Stimulated activated CD8-positive, alpha-beta memory T cell treated with anti-CD3 and anti-CD28 coated beads, Interleukin-2, amount 100 ng/mL, for 1 hour (primary cell): ENCODE measurements at places on chromosomes 5 and 9.

GRCh38 chr9:92064711-92065110, 50.5 kb downstream of the SPTLC1 start:
- no peak for DNase-seq

- no peak for DNase-seq
Measured at GRCh38 chr5:172901012-172901780, 58.0 kb upstream of the RPL26L1 start.

DNA sequence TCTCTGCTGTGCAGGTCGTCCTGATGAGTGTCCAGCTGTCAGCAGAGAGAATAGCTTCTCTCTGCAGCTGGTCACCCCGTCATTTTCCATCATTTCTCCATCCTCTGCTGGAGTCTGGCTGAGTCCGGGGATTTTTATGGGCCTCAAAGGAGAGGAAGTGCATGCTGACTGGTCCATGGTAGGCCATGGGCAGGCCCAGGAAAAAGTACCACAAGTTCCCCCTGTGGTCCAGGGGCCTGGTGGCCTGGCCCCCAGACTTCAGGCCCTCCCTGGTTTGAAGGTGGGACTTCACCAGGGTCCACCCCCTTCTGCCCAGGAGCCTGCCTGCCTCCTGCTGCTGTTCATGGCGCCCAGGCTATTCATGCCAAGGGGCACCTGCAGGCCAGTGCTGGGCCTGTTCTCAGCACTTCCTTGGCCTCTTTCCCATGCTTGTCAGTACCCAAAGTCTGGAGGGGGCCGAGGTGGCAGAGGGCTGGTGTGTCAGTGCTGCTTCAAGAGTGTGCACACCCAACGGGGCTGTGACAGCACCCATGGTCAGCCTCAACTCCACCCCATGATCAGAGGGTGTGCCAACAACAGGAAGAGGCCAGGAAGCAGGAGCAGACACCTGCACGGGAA, 7.3 kb upstream of the MTMR12 start:
- no peak for DNase-seq

DNA sequence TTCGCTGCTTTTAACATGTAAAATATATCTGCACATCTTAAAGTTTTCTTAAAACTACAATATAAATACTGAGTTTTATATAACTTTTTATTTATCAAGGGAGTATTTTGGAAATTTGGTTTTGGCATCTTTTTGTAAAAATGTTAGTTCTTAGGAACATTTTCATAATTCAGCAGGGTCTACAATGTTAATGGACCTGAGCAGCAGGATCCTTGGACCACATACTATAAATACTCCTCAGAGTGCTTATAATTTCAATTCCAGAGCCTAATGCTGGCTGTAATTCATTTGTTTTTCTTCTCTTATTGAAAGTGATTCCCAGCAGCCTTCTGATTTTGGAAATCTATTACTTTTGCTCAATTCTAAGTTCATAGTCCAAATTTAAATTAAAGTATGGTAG, 1216.2 kb downstream of the MAT2B start:
- no peak for DNase-seq

DNA sequence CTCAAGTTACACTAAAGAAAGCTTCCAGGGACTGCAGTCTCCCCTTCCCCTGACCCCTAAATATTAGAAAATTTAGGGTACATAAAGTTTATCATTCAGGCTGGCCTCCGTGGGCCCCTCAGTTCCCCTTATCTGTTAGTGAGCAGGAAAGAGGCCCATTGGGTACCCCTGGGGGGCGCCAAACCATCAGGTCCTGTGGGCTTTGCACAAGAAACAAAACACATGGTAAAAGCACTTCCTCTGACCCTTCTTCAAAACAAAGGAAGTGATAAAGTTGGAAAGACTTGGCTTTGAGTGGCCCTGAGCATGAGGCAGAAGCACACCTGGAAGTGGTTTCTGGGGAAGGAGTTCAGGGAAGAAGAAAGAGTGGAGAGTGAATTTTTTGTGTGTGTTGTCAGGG, 213.0 kb downstream of the SMARCA2 start:
- no peak for DNase-seq

GRCh38 chr5:33415811-33416354, 24.9 kb upstream of the TARS1 start:
- DNase-seq: no peak

GRCh38 chr9:2263665-2264064, 248.5 kb downstream of the SMARCA2 start:
- DNase-seq: no peak

GRCh38 chr9:120387257-120388002, 192.5 kb downstream of the CDK5RAP2 start:
- DNase-seq: no peak

- no peak for DNase-seq
Measured at GRCh38 chr5:40634593-40634992, 45.1 kb upstream of the PTGER4 start.

GRCh38 chr5:145750199-145750598, 84.9 kb downstream of the PRELID2 start:
- DNase-seq: no peak

GRCh38 chr9:3099646-3100045, 255.8 kb upstream of the PUM3 start:
- no peak for DNase-seq

GRCh38 chr9:20582150-20582549, 40.1 kb downstream of the MLLT3 start:
- no peak for DNase-seq

DNA sequence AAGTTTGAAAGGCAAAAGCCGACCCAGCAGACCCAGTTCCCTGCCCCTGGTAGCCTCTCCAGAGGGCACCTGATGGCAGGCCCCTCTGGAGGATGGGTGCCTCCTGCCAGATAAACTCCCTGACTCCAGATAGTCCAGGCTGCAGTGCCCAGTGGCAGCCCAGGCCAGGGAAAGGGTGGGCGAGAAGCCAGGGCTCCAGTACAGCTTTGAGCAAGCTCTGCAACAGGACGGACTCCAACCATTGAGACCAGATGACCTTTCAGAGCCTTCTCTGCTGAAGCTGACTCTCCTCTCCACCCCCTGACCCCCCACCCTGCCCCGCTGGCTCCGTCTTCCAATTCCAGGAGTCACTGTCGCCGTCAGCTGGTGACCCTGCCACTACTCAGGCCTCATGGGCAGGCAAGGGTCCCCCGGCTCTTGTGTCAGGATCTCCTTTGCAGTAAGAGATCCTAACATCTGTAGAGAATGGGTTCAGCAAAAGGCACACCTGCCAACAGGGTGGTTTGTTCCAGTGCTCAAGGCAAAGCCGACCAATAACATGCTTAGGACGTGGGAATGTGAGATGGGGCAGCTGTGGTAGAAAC, 15.5 kb upstream of the FCN1 start:
- no peak for DNase-seq

DNA sequence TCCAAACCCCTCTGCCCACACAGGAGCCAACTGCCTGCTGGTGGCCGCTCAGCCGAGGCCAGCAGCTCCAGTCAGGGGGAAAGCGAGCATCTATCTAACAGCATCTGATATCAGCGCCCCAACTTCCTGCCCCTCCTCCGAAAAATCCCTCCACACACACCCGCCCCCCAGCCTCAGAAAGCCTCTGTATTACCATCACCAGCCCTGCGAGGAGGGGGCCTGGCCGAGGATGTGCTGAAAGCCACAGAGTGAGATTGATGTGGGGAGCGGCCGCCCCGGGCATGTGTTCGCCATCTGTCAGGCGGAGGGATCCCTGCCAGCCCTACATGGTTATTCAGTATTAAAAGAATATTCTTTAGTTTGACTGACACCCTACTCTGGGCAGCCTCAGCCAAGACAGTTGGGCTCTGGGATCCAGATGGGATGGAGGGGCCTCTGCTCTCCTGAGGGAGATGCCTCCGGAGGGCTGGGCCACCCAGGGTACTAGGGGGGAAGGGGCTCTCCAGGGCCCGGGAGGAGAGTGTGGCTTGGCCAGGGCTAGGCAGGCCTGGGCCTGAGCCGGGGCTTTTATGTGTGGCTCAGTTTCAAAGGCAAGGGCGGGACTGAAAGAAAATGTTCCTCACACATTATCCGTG, 98.0 kb downstream of the HSD17B3 start:
- no peak for DNase-seq

DNA sequence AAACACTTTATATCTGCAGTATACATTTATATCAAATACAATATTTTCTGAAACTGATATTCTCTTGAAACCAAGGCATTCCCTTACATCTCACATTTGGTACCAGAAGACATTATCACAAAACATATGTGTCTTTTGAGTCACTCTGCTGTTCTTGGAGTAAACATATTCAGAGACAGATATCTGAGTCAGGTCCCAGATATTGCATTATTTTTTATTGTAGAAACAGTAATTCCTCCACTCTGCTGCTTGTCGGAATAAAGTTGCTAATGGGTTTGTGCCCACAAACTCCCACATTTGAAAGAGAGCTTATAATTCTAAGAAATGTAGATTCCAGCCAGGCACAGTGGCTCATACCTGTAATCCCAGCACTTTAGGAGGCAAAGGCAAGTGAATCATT, 261.1 kb upstream of the DAPK1 start:
- DNase-seq: no peak

DNA sequence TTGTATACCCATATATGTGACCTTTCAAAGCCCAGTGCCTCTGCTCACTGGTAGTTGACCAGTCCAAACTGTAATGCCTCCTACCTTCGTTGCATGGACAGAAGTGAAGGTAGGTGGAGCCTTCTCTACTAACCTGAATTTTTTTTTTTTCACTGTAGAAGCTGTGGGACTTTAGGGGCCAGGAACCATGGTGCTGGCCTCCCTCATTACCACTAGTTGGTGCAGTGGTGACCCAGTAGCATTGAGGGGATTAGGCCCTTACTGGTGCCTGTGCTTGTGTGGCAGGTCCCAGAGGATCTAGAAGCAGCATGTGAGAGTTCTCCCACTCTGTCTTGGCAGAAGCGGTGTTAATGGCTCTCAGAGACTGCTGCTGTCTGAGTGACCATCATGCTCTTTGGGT, 2.3 kb downstream of the RALGPS1 start:
- no peak for DNase-seq

DNA sequence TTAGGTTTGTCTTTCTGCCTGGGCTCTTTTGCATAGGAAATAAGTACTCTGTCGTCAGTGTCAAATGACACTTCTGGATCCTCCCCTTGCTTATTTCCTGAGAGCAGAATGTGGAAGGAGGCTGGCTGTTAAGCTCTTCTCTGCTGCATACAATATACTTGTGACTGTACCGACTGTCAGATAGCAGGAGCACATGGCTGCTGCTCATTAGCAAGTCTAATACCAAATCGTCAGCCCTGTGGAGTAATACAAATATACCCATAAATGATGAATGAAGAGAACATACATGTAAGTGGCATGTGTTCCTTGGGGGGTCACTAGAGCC, at the start of gene GPR151:
GPR151 (minus strand) TSS at position 40 of the 325 bp plus-strand sequence. CDS start 77 bp downstream, outside the sequence.
- DNase-seq: no peak

- DNase-seq: no peak
Measured at GRCh38 chr5:3300726-3301125, 294.9 kb upstream of the IRX1 start.

- no peak for DNase-seq
Measured at GRCh38 chr5:85998656-85999055, 619.1 kb upstream of the COX7C start.

DNA sequence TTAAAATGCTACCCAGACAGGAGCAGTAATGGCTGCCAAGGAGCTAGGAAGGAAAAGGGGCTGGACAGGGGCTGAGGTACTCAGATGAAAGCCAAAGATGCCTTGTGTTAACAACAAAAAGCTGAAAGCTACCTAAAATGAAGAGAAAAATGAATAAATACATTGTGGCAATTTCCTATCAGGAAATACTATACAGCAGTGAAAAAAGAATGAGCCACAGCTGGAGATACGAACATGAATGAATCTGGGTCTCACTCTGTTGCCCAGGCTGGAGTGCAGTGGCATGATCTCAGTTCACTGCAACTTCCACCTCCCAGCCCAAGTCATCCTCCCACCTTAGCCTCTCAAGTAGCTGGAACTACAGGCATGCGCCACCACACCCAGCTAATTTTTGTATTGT, 6.3 kb downstream of the TNIP1 start:
- no peak for DNase-seq

DNA sequence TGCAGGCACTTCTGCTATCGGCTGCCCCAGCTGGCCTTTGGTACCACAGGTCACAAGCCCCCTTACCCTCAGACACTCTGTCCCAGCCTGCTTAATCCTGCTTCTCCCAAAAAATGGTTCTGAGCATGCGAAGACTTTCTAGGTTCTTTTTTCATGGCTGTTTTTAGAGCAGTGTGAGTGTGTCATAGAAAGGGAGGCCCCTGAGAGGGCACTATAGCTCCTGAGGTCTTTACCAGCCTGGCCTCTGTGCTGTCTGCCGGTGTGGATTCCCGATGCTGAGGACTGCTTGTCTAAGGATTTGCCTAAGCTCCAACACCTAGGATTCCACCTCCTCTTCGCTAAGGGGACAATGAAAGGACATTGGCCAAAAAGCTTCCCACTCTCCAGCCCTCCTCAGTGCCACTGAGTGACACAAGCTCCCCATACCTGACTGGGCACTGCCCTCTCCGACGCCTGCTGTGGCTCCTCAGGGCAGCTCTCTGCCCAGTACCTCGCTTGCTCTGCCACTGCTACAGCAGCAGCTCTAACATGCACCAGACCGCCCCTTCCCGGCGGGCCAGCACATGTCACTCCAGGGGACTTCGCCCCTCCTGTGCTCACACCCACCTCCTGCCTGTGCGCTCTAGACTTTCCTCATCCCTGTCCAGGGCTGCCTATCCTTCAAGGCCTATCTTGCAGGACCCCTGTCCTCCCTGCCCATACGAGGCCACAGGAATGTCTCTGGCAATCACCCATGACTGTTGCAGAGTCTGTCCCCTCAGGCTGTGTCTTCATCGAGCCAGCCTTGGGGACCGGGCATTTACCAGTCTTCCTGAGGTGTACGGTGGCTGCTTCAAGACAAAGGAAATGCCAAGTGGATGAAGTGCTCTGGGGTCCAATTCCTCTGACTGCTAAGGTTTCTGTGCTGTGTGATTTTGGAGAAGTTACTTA, 21.0 kb downstream of the MACROH2A1 start:
- no peak for DNase-seq
